M059J (cell line): ENCODE measurements at places on chromosomes 4 and X.
A peak's percentile ranks its signal among the peaks of the same experiment; 100 is the strongest.

DNA sequence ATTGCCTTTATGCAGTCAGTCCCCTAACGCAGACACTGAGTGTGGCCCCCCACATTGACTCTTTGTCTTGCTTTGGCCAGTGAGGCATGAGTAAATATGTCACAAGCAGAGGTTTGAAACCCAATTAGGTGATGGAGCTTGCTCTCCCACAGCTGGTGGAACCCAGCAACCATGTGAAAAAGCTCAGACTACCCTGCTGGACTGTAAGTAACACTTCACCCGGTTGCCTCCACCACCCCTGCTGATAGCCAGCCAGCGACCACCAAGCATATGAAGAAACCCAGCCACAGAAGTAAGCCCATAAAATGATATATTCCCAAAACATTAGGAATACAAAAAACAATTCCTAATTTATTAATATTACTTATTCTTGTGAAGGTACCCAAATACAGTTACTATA, 21.6 kb upstream of the PDCL2 start:
- DNase-seq: no peak

- DNase-seq: no peak
Measured at GRCh38 chr4:11544211-11544610, 115.5 kb upstream of the HS3ST1 start.

DNA sequence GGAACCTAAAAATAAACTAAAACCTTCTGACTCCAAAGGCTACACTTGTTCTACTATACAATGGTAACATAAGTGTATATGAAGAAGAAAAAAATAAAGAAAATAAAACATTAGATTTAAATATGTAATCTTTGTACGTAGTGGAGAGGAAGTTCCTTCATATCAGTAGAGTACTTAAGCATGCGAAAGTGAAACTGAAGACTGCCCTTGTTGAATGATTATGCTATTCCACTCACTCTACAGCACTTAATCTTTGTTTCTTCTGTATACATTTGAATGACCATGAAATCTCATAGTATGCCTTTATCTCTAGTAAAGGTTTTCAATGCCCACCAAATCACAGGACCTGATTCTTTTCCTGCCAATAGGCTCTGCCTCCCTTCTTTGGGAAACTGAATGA, 78.9 kb downstream of the NDST3 start:
- DNase-seq: no peak

DNA sequence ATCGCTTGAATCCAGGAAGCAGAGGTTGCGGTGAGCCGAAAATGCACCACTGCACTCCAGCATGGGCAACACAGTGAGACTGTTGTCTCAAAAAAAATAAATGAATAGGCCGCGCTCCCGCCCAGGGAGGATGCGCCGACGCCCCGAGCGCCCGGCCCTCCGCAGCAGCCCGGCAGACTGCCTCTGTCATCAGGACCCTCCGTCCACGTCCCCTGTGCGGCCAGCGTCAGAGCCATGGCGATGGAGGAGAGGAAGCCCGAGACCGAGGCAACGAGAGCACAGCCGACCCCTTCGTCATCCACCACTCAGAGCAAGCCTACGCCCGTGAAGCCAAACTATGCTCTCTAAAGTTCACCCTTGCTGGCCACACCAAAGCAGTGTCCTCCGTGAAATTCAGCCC, 21.4 kb downstream of the LIAS start:
- no peak for DNase-seq

GRCh38 chrX:106481341-106481740, 130.4 kb upstream of the RADX start:
- peak; percentile 44 for DNase-seq

DNA sequence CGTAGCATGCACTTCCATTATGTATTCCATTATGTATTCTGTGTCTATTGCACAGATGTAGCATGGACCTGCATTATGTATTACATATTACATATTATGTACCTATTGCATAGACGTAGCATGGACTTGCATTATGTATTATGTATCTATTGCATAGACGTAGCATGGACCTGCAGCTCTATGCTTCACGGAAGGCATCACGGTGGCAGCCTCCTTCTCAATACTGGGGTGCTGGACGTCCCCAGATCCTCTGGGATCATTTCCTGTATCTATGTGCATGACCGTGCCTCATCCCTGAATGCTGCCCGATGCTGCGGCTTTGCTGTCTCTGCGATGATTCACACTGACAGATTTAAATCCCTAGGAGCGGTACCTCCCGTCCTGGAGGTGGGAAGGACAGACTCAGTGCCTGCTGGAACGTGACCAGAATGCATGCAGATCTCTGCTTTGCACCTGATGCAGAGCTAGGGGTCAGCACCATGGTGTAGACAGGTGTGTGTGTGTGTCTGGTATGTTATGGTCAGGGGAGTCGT, 317.5 kb downstream of the DHRSX start:
- DNase-seq: peak; percentile 43

- no peak for DNase-seq
Measured at GRCh38 chrX:22674932-22675331, 324.8 kb upstream of the DDX53 start.

GRCh38 chr4:174214101-174214878, 69.2 kb downstream of the FBXO8 start:
- no peak for DNase-seq

DNA sequence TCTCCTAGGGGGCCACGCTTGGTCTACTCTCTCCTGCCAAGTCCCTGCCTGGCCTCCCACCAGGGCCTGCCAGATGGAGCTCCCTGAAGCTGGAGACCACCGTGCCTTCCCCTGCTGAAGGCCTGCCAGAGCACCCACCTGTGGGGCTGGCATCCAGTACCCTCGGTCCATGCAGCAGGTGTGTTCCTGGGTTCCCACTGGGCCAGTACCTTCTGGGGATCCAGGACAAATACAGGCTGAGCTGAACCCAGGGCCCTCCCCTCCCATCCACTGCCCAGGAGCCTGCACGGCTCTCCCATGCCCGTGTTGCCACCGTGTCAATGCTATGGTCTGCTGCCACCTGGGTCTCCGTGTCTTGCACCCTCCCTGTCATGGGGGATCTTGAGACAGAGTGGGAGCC, 68.8 kb downstream of the ABLIM2 start:
- no peak for DNase-seq

DNA sequence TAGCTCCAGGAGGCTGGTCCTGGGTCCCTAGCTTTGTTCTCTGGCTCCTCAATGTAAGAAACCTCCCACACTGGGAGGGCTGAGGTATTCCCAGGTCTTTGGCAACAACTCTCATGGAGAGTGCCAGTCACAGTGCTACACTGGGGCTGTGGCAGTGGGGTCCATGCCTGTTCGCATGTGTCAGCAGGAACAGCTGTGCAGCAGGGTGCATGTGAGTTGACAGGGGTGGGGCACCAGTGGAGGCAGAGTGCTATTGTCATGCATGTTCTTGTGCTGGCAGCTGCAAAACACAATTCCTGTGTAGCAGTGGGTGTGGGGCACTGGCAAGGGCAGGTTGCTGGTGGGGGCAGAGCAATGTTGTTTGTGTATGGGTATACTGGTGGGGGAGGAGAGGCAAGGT, 246.0 kb downstream of the CXXC4 start:
- DNase-seq: no peak

DNA sequence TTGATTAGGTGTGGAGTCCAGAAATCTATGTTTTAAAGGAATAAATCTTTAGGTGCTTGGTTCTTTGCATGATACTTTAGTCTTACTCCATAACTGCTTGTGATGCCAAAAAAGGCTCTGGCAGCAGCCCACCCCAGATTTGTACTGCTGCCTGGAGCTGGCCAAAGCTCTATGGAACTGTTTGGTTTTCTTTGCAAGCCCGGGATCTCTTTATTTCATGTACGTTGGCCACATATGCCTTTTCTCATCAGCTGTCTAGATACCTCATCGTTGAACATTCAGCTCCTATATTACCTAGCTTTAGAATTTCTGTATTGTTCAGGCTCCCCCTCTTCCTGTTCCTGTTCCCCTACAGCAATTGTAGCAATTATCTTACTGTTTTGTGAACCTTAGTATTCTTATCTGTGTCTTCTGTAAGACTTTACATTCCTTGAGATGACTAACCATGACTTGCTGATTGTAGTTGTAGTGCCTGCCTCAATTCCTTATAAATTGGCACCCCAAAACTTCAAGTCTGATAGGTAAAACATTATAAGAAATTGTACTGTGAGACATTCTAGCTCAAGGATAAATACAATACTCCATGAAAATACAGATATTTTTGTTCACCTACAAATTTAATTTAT, 199.4 kb upstream of the GPRIN3 start:
- no peak for DNase-seq

DNA sequence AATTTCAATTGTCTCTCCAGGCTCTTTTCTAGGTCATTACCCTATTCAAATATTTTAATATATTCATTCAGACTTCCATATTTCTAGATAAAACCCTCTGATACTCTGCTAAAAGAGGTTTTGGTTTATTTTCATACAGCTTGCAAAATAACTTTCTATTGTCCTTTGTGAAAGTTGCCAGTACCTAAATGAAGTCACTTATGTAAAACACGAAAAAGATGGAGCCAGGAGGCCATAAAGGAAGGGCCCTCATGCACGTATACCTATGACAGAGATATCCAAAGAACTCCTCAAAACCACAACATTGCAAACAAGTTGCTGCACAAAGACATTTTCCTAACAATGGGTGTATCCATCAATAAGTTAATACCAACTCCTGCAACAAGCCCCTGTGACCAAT, 25.7 kb upstream of the ELOVL6 start:
- DNase-seq: no peak

DNA sequence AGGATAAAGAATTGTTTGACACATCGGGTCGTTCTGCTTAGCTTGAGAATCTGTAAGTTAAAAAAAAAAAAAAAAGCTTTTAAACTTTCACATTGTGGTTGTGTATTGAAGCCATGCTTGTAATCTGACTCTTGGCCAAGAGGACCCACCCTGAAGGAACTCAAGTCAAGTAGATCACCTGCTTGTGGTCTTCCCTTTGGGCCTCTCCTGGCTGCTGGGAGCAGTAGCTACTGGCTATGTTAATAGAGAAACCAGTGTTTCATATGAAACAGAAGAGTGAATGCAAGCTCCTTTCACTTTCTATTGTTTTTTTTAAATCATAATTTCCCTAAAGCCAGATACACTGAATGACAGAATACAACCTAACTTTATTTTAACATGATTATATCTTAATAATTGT, 402.4 kb upstream of the NDST4 start:
- no peak for DNase-seq

DNA sequence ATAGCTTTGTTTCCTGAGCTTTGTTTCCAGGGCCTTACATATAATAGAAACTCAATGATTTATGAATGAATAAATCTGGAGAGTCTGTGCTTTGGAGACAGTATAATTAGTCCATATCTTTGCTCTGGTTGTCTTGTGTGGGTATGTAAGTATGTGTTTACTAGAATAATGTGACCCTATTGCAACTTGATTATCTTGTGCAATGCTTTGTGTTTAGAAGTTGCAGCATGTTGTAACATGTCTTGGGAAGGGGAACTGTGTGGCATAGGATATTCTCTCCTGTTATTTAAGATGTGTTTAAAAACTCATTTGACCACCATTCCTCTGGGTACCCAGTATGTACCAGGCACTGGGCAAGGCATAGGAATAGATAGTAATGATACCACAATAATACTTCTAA, 6.1 kb downstream of the SPATA18 start:
- DNase-seq: no peak

DNA sequence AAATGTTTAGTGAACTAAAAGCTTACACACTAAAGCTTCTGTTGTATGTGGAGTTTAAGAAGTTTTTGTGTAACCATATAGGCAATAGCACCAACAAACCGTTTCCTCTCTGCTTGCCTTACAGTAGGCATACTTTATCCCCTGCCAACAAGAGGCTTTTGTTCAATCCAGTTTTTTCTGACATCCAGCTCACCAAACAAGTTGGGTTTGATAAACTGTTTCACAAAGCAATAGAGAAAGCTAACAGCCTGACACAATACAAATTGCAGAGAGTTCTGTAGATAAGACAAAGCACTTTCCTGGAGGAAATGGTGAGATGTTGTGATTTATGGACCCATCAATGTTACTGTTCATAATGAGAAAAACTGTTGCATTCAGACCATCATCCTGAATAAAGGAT, 53.8 kb downstream of the PACRGL start:
- no peak for DNase-seq

DNA sequence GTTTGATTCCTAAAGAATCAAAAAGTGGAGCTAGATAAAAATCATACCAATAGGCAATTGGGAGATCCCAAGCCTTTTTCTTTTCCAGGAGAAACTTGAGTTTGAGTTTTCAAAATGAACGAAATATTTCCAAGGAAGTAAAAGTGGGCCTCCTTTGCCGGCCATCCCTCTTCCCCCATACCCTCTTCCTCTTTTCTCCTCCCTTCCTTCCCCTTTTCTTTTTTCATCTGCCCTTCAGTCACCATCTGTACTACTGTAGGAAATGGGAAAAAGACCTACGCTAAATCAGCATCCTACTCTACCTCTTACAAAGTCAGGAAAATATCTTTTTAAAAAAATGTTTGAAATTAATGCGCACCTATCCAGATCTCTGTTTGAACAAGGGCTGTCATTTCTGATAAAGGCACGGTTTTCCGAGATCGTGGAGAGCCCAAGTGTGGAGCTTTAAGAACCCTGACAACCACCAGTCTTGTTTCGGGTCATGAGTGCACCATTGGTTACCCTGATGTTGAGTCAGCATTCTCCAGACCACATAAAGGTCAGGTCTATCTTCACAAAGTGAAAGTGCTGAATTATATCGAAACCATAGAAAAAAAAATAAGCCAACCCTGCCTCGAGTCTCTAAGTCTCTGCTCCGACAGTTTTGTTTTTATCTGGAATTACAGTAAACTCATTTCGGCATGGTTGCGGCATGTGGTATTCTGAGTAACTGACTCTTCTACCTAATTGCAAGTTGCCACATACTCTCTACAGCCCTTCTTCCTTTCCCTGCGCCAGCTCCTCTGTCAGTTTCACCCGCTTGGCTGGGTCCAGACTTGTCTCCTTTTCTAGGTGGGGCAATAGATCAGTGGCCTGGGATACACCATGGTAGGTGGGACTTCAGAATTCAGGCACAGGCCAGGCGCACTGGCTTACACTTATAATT, 140.2 kb upstream of the KLF3 start:
- DNase-seq: peak; percentile 4
